ENCODE measurements at places on chromosomes 12 and 14.

- DNase-seq, result no peak
Measured at GRCh38 chr12:129615001-129615400, 288.8 kb downstream of the TMEM132D start.

GRCh38 chr12:118750666-118751065 lies 230.7 kb upstream of the SRRM4 start:
- DNase-seq, result no peak

DNA sequence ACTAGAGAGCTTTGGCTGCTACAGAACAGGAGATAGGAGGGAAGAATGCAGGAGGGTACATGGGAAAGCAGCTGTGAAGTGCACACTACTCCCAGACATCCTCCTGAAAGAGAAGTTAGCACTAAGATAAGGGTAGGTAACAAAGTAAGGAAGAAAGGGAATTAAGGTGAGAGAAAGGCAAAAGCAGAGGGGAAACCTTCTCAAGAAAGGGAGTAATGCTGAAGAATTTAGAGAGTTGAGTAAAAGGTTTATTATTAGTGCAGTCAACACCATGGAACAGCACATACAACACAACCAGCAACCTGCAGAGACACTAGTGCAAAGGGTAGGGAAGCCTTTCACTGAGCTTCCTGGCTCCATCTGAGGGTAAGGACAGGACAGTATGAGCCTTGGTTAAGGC lies 15.0 kb upstream of the SMARCC2 start:
- DNase-seq, result no peak

GRCh38 chr14:103737432-103738045 lies 21.9 kb downstream of the ZFYVE21 start:
- no peak for DNase-seq

- no peak for DNase-seq
Measured at GRCh38 chr14:57845802-57846531, 19.9 kb downstream of the SLC35F4 start.

DNA sequence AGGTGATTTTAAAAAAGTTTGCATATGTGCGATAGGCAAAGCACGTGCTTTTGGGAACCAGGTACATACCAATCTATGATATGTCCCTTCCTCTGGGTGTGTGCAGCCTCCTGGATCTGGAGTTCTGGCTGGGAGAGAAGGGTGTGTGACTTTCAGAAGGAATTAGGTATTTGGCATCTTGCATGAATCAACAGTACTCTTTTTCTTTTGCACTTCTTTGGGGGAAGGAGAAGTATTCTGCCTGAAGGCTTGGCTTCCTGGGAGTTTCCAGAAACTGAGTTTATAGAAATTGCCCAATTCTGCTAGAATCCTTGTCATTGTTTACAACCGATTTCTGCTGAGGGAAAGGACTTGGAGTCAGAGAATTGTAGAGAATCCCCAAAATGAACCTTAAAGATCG lies 2.9 kb upstream of the CLMN start:
- DNase-seq, result no peak

DNA sequence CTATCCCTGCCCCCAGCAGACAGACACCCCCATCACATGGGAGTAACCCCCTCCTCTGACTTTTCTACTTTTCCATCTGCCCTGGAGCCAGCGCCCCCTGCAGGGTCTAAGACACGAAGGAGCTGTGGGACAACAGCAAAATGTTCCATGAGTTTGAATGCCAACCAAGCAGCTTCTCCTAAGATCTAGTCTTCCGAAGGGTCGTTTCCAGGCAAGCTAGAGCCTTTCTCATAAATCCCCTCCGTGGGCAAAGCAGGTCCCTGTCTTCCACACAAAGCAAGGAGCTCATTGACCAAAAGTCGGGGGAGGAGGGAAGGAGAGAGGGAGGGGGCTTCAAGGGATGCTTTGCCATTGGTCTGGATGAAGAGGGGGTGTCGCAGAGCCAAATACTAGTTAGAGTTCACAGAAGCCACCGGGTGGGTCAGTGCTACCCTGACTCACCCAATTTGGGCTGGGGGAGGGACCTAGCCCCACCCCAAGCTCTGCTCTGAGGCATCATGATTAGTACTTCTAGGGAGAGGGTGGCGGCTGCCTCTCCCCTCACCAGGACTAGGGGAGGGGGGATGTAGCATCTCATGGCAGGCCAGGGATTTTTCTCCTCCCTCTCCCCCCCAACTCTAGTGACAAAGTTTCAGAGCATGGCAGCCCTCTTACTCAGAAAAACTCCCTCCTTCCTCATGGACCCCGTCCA lies 1.6 kb downstream of the MSI1 start:
- peak; percentile 8 for DNase-seq

GRCh38 chr12:114408886-114409851 lies 3.2 kb upstream of the TBX5 start:
- no peak for DNase-seq

DNA sequence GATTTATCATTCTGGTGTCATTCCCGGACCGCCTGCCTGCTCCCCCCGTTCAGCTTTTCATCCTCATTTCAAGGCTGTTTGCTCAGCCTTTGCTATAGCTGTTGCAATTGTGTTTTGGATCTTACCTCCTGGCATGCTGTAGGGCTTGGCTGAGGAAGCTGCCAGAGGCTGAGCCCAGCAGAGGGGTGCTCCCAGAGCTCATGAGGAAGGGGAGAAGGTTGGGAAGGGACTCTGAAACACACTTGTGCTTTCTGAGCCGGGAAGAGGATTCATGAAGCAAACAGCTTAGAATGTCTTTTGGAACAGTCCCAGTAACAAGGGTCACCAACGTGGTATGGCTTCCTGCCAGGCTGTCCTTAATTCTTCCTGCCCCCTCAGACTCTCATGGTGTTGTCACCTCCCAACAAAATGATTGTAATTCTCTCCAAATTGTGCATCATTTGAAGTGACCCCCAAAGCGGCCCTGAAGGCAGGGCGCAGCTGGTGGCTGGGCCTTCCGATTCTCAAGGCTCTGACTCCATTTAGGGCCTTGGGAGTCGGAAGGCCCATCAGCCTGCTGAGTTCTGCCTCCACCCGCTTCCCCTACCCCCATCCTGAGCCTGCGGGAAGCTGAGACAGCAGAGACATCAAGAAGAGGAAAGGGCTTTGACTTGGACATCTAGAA lies 111.9 kb upstream of the ARHGAP5 start:
- no peak for DNase-seq

- DNase-seq, result no peak
Measured at GRCh38 chr12:58570411-58570810, 349.9 kb downstream of the LRIG3 start.

- no peak for DNase-seq
Measured at GRCh38 chr14:68463705-68464374, 329.0 kb downstream of the ZFP36L1 start.

GRCh38 chr12:130124605-130125244 lies 37.5 kb upstream of the FZD10 start:
- no peak for DNase-seq

- DNase-seq, result no peak
Measured at GRCh38 chr12:20616093-20616492, 79.0 kb upstream of the SLCO1C1 start.

- DNase-seq, result no peak
Measured at GRCh38 chr12:307406-307805, 44.8 kb upstream of the SLC6A13 start.

- DNase-seq, result no peak
Measured at GRCh38 chr14:94317259-94317658, 5.9 kb downstream of the SERPINA6 start.

DNA sequence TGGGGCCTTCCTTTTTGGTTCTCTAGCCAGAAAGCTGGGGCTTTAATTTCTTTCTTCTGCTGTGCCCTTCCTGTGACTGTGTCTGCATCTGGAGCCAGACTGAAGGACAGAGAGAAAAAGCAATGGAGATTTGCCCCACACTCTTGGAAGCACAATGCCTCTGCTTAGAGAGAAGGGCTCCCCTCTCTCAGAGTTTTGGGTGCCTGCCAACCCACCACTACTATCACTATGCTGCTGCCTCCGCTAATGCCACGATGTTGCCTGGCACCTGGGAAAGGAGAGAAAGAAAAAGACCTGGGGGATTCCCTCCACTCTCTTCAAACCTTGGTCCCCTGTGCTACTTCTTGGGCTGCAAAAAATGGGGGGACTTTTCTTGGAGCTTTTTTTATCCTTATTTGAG lies 52.6 kb downstream of the TMEM260 start:
- no peak for DNase-seq

DNA sequence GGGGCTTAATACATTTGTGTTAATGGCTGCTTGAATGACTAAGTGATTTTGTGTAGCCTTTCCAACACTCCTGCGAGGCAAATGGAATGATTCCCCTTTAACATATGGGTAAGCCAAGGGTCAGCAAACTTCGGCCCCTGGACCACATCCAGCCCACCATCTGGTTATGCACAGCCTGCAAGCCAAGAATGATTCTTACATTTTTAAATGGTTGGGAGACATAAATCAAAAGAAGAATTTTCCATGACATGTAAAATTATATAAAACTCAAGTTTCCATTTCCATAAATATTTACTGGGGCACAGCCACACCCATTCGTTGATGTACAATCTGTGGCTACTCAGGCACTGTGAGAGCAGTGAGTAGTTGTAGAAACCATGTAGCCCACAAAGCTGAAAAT lies 9.0 kb downstream of the SLC8B1 start:
- no peak for DNase-seq

DNA sequence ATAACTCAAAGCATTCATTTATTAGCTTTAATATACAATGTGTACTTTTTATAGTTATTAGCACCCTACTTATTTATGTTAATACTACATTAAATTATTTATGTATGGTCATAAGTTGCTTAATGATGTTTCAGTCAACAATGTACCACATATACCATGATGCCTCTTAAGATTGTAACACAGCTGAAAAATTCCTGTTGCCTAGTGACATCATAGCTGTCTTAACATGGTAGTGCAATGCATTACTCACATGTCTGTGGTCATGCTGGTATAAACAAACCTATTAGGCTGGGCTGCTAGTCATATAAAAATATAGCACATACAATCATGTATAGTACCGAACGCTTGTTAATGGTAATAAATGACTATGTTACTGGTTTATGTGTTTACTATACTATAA lies 120.4 kb downstream of the ANO6 start:
- no peak for DNase-seq

GRCh38 chr14:99387880-99388279 lies 92.8 kb downstream of the SETD3 start:
- DNase-seq, result no peak

DNA sequence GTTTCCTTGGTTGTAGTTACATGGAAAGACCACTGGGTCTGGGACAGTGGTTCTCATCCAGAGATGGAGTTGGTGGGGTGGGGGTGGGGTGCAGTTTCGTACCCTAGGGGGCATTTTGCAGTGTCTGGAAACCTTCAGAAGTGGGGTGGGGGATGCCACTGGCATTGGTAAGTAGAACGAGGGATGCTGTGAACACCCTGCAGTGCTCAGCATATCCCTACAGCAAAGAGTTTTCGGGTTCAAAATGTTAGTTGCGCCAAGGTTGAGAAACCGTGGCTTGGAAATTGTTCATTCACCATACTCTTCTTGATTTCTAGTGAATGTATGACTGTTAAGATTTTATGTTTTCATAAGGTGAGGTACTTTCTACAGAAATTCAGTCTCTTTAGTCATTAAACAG lies 28.7 kb downstream of the TRAF3 start:
- no peak for DNase-seq

- no peak for DNase-seq
Measured at GRCh38 chr12:92939116-92939515, 10.0 kb upstream of the EEA1 start.

GRCh38 chr14:48670939-48671338 lies 915.2 kb downstream of the RPS29 start:
- no peak for DNase-seq

- DNase-seq, result no peak
Measured at GRCh38 chr14:42090122-42090521, 483.4 kb downstream of the LRFN5 start.

- no peak for DNase-seq
Measured at GRCh38 chr14:68686724-68687123, 106.1 kb downstream of the ZFP36L1 start.

GRCh38 chr12:101923045-101923718 lies 45.8 kb downstream of the DRAM1 start:
- no peak for DNase-seq

DNA sequence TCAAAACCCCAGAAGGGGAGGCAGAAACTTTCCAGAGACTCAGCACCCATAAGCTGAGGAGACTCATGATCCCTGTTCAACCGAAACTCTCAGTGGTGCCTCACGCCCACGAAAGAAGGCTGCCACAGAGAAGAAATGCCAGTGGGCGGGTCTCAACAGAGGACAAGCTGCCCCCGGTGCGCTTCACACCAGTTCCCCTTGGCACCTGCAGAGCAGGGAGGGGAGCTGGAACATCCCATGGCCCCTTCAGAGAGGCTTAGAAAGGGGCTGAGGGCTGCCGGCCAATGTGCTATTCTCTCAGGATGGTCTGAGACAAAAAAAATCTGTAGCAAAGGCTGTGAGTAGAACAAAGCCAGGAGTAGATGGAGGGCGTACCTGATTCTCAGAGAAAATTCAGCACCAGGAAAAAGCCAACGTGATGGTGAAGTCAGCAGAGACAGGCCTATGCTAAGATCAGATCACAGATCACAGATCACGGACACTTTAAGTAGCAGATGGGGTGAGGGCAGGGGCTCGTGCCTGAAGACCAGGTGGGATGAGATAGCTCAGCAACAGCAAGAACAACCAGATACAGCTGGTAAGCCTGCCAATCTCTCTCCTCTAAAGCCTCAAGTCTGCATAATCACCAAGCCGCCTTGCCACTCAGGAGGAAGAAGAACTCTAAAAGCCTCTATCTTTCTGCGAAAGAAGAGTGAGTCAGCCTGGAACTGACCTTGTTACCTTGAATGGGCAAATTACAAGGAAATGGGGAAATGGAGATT lies 206.4 kb upstream of the GRIP1 start:
- no peak for DNase-seq

DNA sequence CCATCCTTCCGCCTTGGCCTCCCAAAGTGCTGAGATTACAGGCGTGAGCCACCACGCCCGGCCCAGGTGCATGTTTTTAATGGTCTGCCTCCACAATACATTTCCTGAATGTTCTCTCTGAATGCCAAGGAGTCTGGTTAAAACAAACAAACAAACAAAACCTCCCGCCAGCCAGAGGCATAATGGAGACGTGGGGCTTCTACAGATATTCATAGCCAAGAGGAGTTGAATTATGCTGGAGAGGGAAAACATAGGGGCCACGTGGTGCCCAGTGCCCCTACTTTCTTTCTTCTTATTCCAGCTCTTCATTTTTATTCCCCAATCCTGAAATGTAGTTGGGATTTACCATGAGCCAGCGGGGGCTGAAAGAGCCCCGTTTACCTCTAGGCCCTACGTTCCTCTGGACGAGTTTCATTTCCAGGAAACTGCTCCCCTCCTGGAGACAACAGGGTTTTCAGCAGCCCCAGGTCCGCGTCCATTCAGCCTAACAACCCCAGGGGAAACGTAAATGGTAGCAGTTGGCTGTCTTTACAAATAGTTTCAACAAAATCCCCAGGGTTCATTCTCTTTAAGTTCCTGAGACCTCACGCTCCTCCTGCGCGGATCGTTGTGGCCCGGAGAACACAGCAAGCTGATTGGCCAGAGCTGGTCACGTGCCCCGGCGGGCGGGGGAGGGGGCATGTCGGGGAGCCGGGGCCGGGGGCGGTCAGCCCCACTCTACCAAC lies 108.5 kb upstream of the ESRRB start:
- peak; percentile 65 for DNase-seq

- DNase-seq, result peak; percentile 52
Measured at GRCh38 chr12:188910-189621, 24.9 kb downstream of the SLC6A12 start.
